ENCODE measurements at places on chromosomes 7 and 10.

DNA sequence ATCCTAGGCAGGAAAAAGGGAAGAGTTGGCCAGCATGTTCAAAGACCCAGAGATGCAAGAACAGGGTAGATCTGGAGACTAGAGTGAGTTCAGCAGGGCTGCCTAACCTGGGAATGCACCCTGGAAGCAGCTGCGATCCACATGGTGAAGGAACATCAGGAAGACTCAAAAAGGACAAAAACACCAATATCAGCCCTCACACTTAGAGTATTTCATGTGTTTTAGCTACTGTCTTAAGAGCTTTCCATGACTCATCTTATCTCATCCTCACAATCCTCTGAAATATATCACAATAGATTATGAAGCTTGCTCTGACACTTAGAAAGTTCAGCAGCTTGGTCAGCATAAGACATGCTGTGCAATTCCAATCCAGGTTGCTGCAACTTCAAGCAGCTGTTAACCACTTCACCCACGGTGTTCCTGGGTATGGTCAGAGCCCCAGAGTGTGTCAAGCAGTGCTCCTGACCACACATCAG is 380.9 kb downstream of the PARD3 start:
- no peak for DNase-seq

DNA sequence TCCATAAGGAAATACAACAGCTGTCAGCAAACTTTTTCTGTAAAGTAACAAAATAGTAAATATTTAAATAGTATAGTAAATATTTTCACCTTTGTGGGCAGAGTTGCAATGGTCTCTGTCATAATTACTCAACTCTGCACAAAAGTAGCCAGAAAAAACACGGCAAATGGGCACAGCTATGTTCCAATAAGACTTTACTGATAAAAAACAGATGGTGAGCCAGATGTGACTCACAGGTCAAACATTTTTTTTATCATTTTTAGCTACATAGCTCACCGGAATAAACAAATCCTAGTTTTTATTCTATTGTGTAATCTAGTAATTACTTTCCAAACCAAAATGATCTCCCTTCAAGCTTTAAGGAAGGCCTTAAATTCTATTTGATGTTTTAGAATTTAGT is 55.3 kb downstream of the NCAPG2 start:
- DNase-seq: peak; percentile 70

DNA sequence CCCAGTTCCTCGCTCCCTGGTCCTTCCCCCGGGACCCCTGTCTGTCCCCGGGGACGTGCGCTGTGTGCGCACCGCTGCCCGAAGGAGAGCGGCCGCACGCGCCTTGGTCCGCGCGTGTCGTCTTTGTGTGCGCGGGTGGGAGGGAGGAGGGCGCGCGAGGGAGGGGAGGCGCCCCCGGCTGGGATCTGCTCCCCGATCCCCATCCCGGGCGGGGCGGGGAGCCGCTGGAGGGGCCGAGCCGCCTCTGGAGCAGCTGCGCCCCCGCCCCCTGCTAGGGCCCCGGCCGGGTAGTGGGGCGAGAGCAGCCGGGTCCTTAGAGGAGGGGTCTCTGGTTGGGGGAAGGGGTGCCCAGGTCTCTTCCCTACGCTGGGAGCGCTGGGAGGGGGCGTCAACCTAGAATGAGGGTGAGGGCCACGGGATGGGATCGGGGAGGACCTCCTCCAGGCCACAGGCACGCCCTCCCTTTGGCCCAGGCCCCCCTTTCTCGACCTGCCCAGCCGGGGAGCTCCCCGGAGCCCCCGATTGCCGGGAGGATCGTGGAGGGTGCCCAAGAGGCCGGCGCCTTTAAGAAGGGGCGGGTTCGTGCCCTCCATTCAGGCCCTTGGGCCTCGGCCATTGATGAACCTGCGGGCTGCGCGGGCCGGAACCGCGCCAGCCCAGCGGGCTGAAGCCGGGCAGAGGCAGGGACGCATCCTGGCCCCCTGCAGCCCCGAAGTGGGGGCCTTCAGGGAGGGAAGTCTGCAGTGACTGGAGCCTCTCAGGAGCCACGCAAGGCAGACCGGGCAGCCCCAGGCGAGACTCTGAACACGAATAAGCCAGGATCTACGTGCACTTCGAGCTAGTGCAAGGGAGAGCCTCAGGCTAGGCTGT is 678 bp downstream of the SH2B2 start:
- peak; percentile 85 for DNase-seq

GRCh38 chr10:113345826-113346624 is 206.8 kb upstream of the HABP2 start:
- no peak for DNase-seq

GRCh38 chr10:127470911-127471310 is 78.2 kb upstream of the NPS start:
- DNase-seq: no peak

DNA sequence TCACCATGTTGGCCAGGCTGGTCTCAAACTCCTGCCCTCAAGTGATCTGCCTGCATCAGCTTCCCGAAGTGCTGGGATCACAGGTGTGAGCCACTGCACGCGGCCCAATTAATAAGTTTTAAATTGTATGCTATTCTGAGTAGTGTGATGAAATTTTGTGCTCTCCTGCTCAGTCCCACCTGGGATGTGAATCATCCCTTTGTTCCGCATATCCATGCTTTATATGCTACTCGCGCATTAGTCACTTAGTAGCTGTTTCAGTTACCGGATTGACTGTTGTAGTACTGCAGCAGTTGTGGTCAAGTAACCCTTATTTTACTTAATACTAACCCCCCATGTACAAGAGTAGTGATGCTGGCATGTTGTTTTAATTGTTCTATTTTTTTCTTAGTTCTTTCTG is 47.3 kb upstream of the OIT3 start:
- DNase-seq: no peak

Measured in SK-N-SH (cell line).